ENCODE measurements at places on chromosomes 16 and 17.

- DNase-seq = no peak
Observed at GRCh38 chr17:55776271-55776670, 25.4 kb downstream of the PCTP start.

GRCh38 chr17:9342225-9342624, 233.4 kb downstream of the STX8 start:
- DNase-seq = no peak

DNA sequence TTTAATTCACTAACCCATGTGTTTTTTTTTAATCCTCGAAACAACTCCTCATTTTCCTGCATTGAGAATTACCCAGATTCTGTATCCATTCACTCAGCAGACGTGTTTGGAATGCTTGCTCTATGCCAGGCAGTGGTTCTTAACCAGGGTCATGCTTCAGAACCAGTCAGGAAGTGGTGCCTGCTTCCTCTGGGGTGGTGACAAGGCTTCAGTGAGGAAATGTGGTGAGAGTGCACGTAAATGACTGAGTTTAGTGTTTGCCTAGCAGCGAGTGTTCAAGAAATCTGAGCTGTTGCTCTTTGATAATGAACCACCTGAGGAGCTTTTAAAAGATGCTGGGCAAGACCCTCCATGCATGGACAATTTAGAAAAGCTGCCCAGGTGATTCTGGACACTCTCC, 9.9 kb downstream of the ZFP90 start:
- no peak for DNase-seq

- no peak for DNase-seq
Observed at GRCh38 chr16:12559714-12560113, 244.0 kb downstream of the CPPED1 start.

DNA sequence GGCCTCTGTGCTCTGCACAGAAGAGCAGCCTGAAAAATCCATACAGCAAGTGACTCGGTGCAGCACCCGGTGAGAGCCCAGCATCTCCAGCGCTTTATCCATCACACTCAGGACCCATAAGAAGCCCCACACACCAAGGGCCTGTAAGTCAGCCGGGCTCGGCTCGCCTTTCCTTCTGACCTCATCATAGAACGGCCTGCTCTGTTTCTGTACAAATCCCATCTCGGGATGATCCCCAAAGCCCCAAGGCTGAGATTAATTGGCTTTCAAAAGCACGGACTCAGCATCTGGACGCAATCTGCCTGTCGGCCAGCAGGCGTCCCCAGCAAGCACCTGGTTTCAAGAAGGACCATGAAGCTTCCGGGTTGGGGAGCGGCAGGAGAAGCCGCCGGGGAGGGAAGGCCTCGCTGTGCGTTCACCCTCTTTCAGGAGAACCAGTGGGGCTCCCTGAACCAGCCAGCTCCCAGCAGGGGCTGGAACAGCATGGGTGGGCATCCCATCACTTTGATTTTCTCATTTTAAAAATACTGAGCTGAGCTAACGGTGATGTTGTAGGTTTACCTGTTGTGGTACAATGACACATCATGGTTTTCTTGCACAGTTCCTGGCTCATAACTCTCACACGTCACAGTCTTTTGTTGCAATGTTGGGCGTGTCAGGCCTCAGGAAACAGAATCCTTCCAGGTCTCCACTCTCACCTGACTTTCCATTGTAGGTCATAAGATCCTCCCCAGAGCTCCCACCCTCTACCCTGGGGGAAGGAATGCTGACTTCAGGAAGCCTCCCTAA, 6.7 kb downstream of the CCDC57 start:
- peak; percentile 74 for DNase-seq

DNA sequence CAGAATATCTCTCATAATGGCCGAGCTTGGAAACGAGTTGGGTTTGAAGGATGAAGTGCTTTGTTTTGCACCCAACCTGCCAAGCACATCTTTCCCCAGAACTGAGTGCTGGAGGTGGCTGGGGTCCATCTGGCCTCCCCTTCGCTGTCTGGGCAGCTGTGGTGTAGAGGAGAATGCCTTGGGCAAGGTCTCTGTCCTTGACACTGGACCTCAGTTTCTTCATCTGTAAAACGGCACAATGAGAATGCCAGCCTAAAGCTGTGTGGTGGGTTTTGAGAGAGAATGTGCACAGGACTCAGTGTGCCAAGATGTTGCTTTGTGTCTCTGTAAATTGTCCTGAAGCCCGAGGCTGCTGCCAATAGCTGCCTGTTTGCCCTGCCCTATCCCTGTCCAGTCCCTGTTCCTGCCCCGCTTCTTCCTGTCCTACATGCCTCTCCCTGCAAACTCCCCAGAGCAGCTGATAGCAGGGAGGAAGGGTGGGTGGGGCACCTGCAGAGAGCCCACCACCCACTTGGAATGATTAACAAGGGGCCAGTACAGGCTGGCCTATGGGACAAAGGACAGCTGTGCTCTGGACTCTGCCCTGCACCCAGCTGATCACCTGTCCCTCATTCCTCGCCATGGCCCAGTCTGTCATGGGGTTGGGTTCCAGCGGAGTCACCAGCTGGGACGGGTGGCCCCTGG, 15.3 kb downstream of the LASP1 start:
- DNase-seq = peak; percentile 55

GRCh38 chr16:88735616-88736015, 29.3 kb downstream of the CTU2 start:
- DNase-seq = no peak

GRCh38 chr17:76082326-76083251, 3.6 kb downstream of the ZACN start:
- DNase-seq = no peak

- DNase-seq = no peak
Observed at GRCh38 chr16:80176114-80176513, 364.7 kb upstream of the DYNLRB2 start.

DNA sequence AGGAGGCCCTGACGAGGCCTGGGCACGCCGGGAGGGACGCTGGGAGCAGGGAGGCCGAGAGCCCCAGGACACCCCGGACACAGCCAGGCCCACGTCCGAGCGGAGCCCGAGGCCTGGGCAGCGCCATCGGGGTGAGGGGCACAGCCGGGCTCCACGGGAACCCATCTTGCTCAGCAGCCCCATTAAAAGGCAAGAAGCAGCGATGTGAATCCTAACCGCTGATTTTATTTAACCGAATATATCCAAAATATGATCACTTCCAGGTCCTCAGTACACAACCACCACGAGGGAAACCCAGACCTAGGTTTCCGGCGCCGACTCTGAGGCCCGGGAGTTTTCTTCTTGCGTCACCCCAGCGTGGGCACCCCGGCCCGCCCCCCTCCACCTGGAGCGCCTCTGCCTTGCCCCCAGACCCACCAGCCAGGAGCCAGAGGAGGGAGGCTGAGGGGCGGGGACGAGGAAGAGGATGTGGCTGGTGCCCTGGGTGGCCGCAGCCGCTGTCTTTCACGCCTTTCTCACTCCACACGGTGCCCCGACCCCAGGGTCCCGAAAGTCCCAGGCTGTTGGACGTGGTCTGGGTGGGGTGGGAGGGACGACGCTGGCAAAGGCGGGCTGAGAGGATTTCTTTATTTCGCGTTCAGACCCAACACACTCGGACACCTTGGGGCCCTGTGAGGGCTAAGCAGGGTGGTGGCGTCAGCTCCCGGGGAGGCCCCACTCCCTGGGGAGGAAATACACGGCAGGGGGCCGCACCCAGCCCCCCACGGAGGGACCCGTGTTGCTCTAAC, 568 bp upstream of the CCDC154 start:
- DNase-seq = no peak

DNA sequence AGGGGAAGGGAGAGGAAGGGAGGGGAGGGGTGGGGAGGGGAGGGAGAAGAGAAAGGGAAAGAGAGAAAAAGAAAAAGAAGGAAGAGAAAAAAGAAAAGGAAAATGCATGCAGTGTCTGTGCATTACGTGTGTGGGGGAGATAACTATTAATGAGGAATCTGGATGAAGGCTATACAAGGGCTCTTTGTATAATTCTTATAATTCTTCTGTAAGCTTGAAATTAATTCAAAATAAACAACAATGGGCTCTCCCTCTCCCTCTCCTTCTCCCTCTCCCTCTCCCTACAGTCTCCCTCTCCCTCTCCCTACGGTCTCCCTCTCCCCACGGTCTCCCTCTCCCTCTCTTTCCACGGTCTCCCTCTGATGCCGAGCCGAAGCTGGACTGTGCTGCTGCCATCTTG, 143.4 kb downstream of the VPS53 start:
- DNase-seq = no peak

DNA sequence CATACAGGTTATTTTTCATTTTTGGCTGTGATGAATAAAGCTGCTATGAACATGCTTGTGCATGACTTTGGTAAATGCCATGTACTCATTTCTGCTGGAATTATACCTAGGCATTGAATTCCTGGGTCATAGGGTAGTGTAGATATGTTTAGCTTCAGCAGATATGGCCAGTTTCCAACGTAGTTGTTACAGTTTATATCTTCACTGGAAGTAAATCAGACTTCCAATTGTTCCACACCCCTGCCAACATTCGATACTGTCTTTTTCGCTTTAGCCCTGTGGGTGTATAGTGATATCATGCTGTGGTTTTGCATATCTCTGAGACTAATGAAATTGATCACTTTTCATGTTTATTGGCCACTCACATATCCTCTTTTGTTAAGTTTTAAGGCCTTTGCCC, 50.4 kb downstream of the ARHGAP27 start:
- no peak for DNase-seq

DNA sequence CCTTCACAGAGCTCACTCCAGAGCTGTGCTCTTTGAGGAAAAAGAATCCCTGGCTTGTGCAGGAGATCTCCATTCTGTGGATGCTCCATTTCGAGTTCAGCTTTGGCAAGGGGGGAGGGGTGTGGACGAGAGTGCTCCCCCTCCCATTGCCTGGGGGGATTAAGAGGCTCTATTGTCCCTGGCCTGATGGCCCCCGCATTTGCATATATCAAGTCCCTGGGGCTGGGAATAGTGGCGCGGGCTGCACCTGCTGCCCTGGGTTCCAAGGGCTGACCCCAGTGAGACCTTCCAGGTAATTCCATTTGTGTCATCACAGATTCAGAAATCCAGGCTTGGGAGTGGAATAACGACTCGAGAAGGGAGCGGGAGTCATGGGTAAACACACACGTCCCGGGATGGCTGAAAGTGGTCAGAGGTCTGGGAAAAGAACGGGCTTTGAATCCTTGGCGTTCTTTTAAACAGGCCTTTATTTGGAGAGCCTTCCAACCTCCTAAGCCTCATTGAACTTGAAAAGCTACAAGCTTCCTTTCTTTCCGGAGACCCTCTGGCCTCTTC, 479.3 kb downstream of the HS3ST3B1 start:
- no peak for DNase-seq

DNA sequence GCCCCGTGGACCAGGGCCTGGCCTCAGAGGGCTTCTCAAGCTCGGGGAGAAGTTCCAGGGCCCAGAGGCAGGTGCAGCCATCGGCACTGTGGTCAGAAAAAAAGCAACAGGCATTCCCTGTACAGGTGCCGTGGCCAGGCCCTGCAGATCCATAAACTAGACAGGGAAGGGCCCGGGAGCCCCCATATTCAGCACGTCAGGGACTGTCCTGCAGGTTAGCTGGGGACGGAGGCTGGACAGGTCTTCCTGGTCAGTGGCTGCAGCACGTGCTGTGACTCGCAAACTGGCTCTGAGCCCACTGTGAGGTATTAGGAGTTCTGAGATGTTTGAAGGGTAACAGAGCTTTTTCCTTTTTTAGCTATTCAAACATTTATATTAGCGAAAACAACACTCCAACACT, 15.0 kb upstream of the C16orf95 start:
- no peak for DNase-seq

DNA sequence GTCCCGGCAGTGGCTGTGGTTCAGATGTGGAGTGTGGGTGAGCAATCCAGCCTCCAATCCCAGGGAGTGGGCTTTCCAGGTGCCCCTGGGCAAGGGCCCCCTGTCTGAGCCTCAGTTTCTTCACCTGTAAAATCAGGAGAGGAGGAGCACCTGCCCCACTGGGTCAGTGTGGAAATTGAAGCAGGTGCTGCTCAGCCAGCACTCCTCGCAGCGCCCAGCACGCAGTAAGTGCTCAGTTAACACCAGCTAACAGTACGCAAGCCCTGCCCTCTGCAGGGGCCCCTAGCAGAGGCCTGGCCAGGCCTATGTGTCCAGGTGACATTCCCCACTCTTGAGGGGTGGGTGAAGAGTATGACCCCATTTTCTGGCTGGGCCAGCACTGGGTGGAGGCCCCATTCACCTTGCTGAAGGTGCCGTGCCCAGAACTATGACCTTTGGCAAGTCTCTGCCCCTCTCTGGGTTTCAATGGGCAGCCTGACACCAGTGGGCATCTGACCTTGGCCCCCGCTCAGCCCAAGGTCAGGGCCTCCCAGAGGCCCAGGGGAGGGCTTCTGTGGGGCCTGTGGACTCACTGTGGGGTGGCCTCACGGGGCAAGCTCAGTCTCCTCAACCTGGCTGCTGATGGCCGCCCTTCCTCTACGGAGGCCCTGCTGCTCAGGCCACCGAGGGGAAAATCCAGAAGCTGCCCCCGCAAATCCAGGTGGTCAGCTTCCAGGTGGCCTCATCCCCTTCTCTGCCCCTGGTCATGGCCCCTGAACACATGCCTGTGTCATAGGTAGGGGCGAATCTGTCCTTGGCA, 2.5 kb downstream of the MTSS2 start:
- DNase-seq = no peak

GRCh38 chr17:78598013-78598471, 20.8 kb upstream of the DNAH17 start:
- DNase-seq = no peak

DNA sequence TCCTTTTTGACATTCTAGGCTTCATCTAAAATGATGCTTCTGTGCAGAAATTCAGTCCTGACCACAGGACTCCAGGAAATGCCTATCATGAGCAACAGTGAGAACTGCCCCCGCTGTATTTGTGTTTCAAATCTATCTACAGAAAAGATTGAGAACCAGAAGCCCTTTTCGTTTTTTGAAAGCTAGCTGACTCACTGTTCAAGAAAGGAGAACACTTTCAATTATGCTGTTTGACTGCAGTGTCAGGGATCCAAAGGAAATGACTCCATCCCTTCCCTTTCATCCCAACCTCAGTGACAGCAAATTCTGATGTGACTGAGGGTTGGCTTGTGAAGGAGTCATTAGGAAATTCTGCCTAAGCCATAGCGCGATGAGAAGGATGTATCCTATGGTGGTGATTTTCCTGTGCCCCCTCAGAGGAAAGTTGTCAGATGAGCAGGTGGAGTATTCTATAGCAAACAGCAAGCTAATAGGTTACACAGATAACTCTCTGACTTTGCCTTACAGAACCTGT, 622.3 kb downstream of the TMEM114 start:
- DNase-seq = no peak

DNA sequence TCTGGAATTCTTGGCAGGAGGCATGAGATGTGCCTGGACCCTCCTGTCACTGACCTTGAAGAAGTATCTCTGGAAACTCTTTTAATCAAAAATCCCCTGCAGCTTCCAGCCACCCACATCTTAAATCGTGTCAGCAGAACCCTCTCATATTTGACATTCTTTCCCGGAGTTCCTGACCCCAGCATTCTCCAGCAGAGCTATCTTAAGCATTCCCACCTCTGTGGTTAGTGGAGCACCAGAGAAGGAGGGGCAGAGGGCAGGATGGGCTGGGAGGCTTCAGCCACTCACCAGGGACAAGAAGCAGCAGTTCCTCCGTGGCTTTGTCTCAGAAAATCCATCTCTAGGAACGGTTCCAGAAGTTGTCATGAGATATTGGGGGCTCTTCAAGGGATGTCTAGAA, 149.9 kb downstream of the RGS9 start:
- no peak for DNase-seq

GRCh38 chr17:74380959-74381808, 13.9 kb downstream of the GPR142 start:
- no peak for DNase-seq
